NCI-H1092 treated with DMSO at 0.1 percent for 48 hours (cell line): ENCODE measurements at places on chromosomes 1 and 21.

DNA sequence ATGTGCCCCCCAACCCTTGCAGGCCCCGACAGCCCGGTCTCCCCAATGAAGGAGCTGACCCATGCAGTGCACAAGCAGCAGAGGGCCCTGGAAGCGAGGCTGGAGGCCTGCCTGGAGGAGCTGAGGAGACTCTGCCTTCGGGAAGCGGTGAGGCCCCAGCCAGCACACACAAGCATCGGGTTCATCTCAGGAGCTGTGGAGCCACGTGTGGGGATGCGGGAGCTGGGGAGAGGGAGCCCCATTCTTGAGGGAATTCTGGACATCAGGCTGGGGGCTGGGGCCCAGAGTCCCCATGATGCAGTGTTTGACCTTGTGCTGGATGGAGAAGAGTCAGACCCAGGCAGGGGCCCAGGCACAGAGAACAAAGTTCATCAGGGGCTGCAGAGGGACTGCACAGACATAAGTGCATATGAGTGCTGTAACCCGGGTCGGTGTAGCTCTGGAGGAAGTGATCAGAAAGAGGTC, 4.8 kb downstream of the INAVA start:
- DNase-seq = no peak

- DNase-seq = no peak
Measured at GRCh38 chr1:153271711-153272110, 12.2 kb downstream of the LORICRIN start.

DNA sequence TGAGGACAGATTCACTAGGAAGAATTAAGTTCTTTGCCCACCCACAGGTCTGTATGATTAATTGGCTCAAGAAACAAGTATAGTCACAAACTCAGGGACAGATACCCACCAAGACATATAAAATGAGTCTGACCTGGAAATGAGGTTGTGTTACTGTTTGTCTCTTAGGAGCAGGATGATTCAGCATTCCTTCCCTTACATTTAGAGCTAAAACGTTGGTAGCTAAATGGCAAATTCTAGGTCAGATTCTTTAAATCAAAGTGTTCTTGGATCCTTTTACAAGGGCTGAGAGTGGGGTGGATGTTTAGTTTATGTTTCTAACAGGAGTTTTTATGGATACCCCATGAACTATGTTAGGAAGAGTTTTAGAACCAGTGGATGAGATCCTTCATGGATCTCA, 4.7 kb downstream of the RIMKLA start:
- DNase-seq = no peak

DNA sequence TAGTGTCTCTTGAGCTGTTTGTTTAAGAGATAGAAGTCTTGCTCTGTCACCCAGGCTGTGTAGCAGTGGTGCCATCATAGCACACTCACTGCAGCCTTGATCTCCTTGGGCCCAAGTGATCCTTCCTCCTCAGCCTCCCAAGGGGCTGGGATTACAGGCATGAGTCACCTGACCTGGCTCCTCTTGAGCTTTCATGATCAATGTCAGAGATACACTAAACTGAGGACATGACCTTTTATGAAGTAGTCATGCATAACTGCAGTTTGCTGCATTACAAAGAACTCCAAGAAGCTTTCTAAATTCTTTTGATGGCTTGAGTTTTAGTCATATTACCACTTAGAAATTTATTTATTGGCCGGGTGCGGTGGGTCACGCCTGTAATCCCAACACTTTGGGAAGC, 77.7 kb downstream of the CC2D1B start:
- no peak for DNase-seq

DNA sequence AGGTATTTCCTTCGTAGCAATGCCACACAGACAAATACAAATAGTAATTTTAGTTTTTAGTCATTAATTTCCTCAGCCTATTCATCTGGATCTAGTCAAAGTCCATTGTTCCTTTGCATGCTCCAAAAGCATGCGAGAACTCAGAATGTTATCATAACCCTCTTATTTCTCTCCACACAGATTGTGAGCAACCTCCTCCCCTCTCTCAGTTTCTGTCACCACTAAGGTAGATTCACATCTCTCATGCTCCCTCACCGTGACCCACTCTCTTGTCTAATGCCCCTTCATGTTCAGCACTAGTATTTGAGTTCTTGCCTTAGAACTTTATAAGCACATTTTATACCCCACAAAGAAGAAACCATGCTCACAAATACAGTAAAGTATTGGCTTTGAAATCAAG, 582.4 kb downstream of the PLA2G4A start:
- DNase-seq = no peak

DNA sequence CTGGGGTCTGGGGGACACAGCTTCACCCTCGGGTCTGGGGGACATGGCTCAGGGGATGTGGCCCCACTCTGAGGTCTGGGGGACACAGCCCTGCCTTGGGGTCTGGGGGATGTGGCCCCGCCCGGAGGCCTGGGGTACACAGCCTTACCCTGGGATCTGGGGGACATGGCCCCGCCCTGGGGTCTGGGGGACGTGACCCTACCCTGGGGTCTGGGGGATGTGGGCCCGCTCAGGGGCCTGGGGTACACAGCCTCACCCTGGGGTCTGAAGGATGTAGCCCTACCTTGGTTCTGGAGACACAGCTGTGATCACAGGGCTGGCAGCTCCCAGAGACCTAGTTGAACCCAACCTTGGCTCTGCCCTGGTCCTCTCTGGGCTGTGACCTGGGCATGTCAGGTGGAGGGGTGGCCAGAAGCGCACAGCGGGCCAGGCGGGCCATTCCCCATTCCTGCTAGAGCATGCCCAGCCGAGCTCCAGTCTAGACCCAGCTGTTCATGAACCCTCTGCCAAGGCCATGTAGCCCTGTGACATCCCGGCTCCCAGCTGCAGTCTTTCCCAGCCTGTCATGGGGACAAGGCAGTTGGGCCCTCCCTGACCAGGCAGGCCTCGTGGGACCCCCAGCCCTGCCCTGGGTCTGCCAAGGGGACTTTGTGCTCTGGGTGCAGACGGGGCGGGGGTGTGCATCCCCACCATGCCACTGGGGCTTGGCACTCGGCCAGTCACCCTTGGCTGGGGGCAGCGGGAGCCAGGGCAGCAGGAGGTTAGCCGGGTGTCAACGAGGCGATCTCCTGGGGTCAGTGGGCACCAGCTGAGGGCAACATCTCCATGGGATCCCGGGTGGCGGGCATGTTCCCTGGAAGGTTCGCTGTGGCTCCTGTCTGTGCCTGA, 43.9 kb downstream of the WNT9A start:
- DNase-seq = no peak

- no peak for DNase-seq
Measured at GRCh38 chr1:214401666-214402065, 120.7 kb downstream of the SMYD2 start.

DNA sequence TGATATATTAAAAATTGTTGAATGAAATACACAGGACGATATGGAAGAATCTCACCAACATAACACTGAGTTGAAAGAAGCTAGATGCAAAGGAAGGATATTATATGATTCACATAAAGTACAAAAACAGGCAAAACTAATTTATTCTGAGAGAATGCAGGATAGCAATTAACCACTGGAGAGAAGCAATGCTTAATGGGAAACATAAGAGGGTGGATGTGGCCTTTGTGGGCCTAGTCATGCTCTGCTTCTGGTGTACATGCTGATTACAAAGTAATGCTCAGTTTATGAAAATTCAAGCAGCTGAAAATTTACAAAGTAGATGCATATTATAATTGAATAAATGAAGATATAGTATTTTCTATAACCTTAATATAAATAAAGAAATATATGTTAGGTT, 326.4 kb upstream of the ADAMTS5 start:
- no peak for DNase-seq

DNA sequence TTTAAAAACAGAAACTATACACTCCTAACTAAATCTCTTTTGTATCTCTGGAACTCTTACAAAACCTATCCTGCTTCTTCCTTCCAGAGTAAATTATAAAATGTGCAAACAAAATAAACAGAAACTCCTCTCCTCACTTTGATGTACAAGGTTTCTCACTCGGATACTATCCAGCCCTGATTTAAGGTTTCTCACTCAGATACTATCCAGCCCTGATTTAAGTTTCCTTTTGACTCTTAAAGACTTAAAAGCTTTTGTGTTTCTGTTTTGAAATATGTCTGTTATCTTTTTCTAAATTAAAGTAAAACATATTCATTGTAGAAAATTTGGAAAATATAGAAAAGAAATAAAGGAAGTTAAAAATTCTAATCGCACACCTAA, 132.5 kb downstream of the CRB1 start:
- no peak for DNase-seq

DNA sequence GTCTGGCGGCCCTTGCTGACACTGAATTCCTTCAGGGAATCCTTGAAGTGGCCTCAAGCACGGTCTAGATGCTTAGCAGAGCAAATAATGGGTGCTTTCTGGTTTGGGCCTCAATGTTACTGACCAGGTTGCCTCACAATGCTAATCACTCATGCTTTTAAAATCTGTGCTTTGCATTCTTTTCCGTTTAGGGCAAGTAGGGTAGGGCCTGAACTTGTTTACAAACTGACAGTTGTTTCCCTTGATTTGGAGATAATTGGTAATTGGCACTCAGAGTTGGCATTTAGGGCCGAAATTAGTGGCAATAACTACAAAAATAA, 1.4 kb downstream of the VPS13D start:
- DNase-seq = no peak

DNA sequence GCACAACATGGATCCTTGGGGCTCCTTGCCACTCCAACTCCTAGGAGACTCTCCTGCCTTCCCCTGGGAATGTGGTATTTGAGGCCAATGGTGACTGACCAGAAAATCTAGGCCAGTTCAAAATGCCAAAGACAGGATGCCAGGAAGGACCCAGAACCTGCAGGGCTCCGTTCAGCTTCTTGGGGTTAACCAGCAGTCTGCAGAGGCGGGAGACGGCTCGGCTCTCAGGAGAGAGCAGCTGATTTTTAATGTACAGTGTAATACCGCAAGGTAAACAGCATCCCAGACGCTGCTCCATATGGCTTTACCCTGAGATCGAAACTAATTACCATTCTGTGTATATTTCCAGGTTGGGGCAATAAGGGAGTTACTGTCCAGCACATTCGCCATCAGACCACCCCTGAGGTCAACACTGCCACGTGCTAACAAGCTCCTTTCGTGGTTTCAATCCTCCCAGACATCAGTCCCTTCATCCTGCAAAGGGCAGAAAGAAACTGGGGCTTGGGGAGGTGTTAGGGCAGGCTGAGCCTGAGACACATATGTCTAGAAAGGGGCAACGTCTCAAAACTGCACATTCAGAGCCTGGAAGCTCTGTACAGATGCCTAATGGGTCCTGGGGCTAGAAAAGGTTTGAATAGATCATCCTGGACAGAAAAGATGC, 16.7 kb downstream of the ITPKB start:
- DNase-seq = peak; percentile 25

GRCh38 chr1:56266359-56266758, 313.0 kb downstream of the PLPP3 start:
- no peak for DNase-seq

DNA sequence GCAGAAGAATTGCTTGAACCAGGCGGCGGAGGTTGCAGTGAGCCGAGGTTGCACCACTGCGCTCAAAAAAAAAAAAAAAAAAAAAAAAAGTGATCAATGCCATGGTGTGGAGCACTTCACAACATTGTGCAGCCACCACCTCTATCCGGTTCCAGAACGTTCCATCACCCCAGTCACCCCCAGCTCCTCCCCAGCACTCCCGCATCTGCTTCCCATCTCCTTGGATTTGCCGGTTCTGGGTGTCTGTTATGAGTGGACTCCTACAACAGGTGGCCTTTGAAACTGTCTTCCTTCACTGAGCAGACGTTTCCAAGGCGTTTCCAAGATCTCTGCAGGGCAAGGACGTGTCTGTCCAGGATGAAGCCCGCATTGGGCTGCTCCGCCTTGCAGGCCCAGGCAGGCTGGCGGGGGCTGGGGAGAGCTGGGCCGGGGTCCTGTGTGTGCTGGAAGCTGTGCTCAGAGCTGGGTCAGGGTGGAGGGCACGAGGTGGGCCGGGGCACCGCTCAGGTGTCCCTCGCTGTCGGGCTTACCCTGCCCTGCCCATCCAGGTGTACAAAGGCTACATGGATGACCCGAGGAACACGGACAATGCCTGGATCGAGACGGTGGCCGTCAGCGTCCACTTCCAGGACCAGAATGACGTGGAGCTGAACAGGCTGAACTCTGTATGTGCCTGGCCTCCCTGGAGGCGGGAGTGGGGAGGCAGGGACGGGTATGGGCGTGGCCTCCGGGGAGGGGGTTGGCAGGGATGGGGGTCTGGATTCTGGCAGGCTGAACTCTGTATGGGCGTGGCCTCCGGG, 14.9 kb upstream of the LRRC3 start:
- DNase-seq = no peak

DNA sequence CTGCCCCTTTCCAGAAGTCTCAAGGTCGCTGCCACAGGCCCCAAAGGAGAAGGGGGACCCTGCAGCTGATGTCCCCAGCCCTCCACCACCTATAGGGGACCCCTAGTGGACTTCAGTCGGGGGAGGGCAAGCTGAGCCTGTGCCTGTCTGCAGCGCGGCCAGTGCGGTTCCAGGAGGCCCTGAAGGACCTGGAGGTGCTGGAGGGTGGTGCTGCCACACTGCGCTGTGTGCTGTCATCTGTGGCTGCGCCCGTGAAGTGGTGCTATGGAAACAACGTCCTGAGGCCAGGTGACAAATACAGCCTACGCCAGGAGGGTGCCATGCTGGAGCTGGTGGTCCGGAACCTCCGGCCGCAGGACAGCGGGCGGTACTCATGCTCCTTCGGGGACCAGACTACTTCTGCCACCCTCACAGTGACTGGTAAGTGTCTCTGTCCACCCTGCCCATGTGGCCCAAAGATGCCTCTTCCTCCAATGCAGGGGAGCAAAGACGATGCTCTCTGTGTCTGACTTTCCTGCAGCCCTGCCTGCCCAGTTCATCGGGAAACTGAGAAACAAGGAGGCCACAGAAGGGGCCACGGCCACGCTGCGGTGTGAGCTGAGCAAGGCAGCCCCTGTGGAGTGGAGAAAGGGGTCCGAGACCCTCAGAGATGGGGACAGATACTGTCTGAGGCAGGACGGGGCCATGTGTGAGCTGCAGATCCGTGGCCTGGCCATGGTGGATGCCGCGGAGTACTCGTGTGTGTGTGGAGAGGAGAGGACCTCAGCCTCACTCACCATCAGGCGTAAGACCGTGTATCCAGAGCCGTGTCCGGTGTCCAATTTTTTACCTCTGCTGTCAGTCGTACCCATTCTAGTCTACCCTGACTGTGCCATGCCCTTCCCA, 79.9 kb downstream of the OBSCN start:
- no peak for DNase-seq

GRCh38 chr21:41360072-41360821, 1.6 kb upstream of the MX2 start:
- peak; percentile 71 for DNase-seq

DNA sequence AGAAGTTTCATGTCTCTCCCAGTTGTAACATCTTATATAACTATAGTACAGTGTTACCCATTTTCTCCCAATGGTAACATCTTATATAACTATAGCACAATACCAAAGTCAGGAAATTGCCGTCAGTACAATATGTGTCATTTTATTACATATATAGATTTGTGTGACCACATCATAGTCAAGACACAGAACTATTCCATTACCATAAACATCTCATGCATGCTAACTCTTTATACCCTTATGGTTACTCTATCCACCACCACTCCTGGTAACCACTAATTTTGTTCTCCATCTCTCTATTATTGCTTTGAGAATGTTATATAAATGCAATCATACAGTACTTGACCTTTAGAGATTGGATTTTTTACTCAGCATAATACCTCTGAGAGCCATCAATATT, 120.7 kb downstream of the BACH1 start:
- DNase-seq = no peak
